ENCODE measurements at places on chromosomes 3 and 15.

GRCh38 chr3:119939077-119939476 is 155.2 kb downstream of the GSK3B start:
- DNase-seq: no peak

- DNase-seq: no peak
These were observed 40.8 kb downstream of the TM4SF18 start for GRCh38 chr3:149292666-149293065.

GRCh38 chr3:62805580-62806277 is 69.5 kb downstream of the CADPS start:
- DNase-seq: peak; percentile 5

DNA sequence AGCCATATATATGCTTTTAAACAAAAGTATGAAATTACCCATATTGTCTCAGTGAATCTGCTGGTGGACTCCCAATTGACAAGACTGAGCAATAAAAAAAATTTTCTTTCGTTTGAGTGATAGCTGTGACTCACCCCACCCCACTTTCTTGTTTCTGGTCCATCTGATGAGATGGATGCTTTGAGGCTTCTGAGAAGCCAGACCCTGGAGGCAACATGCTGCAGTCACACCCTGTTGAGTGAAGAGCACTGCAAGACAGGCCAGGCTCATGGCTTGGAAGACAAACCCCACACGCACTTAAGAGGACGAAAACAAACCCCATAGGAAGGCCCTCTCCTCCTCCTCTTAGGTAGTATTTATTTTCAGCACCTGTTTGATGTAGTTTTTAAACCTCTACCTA is 276.0 kb upstream of the TTC14 start:
- DNase-seq: no peak

DNA sequence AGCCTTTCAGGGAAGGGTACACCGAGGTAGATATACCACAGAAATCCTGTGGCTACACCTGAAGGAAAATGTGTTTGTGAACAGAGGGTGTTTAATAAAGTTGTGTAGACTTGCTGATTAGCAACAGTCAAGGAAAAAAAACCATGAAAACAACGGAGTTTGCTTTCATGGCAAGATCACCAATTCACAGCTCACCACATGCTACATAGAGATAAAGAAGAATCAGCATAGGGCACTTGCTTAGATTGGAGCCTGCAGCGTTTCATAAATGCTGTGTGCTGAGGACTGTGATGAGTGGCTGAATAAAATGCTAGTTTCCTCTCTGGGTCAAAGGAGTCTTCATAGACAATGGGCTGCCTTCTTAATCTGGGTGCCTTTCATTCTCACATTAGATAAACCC is 257.6 kb downstream of the SLC9A9 start:
- no peak for DNase-seq

- DNase-seq: no peak
These were observed 9.8 kb upstream of the TXNRD3 start for GRCh38 chr3:126664591-126665214.

DNA sequence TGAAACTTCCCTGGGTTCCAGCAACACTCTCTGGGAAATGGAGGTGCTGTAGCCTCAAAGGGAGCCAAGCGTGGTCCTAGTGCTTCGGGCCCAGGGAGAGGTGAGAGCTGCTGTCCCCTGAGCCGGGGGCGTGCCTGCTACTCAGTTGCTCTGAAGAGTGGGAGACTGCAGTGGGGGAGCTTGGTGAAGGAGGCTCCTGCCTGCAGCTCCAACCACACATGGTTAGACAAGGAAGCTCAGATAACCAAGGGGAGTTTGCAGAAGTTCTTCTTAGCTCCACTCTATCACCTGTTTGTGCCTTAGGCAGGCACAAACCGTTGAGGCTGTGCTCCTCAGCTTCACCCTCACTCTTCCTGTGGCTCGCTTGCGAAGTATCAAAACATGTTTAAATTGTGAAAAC is 53.6 kb upstream of the TRPM1 start:
- no peak for DNase-seq

DNA sequence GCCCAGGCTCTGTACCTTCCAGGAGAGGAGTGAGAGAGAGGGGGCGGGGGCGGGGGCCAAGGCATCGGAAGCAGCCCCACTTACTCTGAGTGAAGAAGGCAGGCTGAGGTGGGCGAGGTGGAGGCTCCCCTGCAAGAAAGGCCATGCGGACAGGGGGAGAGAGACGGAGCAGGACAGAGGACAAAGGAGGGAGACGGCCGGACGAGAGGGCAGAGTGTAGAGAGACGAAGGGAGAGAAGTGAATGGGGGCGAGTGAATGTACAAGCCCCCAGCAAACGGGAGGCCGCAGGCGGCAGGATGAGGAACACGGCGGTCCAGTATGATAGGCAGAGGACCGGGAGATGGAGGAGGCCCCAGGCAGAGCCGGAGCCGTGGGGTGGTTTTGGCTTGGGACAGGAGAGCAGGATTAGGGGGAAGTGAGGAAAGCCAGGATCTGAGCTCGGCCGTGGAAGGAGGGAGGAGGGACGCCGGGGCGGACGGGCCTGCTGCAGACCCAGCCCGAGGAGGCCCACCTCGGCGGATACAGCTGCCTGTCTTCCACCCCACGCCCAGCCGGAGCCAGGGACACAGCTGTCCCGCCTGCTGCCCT is 38.8 kb downstream of the TNK2 start:
- DNase-seq: no peak

- DNase-seq: no peak
These were observed 43.9 kb downstream of the LIMD1 start for GRCh38 chr3:45638299-45639043.

GRCh38 chr3:31984321-31984720 is 2.8 kb downstream of the ZNF860 start:
- no peak for DNase-seq

- DNase-seq: no peak
These were observed 451.3 kb upstream of the LMCD1 start for GRCh38 chr3:8050283-8050682.

GRCh38 chr3:38089163-38089562 is 47.8 kb downstream of the ACAA1 start:
- DNase-seq: no peak

DNA sequence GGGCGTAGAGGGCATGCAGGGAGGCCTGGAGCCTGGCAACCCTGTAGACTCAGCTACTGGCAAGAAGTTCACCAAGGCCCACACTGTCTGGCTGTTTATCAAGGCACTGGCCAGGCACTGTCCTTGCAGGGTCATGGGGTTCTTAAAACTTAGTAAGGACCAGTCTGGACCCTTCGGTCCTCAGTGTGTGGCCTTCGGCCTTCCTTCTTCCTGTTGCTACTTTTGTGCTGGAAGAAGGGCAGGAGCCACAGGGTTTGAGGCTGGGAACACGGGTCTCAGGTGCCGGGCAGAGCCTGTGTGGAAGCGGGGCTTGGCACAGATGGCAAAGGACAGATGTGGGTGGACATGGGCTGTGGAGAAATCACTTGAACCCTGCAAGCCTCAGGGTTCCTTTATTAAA is 76.6 kb downstream of the SNRK start:
- DNase-seq: no peak

- DNase-seq: no peak
These were observed 32.6 kb downstream of the TLE3 start for GRCh38 chr15:70065006-70065722.

DNA sequence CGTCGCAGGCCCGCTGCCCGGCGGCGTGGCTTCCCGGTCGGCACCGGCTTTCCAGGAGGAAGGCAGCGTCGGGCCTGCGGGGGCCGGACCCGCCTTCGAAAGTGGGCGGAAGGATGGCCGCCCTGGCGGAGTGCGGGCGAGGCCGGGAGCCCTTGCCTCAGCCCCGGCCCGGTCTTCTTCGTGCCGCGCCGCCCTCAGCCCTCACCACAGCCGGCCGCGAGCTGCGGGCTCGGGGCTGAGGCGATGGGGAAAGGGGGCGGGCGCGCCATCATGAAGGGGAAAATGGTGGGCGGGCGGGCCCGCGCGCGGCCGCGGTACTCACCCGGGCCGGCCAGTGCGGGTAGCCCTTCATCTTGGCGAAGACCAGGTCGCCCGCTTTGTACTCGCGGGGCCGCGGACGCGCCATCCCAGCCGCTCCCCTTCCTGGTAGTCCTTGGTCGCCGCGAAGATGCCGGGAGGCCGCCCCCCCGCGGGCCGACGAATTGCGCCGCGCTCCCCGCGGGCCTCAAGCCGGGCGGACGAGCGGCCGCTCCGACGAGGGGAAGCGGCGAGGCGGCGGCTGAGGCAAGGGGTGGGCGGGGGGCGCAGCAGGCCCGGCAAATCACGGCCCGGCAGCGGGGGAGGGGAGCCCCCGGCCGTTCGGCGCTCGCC is 489 bp downstream of the HDGFL3 start:
- no peak for DNase-seq

GRCh38 chr3:170792471-170792870 is 77.5 kb downstream of the RPL22L1 start:
- DNase-seq: no peak

- no peak for DNase-seq
These were observed 110.9 kb upstream of the GALNT15 start for GRCh38 chr3:16063603-16064002.

- no peak for DNase-seq
These were observed 109.7 kb upstream of the GALNT15 start for GRCh38 chr3:16064642-16065414.

DNA sequence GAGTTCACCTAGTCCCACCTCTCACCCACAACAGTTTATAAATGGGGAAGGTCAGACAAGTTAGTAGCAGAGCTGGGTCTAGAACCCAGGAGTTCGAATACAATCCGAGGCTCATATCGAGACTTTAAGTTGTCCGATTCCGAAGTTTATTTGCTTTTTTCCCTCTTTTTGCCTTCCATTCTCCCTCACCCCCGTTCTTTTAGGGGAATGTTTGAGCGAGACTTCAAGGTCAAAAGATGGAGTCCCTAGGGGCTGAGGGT is 7.3 kb downstream of the BCL6 start:
- no peak for DNase-seq

DNA sequence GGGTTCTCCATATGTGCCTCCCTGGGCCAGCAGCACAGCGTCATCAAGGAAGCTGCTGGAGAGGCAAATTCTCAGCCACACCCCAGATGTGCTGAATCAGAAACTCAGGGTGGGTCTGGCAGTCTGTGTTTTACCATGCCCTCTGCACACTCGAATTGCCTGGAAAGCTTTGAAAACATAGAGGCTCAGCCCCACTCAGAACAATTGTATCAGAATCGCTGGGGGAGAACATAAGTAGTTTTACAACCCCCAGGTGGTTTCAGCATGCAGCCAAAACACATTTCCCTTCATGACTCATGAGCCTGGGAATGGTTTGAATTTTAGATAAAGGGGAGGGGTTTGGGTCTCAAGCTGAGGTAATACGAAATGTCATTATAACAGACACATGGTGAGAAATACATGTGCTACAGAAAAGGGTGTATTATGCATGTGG is 9.6 kb downstream of the TGM4 start:
- no peak for DNase-seq

- DNase-seq: no peak
These were observed 39.0 kb downstream of the IL12A start for GRCh38 chr3:160027541-160028195.

GRCh38 chr15:69724333-69724732 is 271.7 kb downstream of the RPLP1 start:
- no peak for DNase-seq

GRCh38 chr15:55999658-56000057 is 6.2 kb upstream of the NEDD4 start:
- DNase-seq: no peak

GRCh38 chr15:83983634-83984458 is 251.7 kb upstream of the GOLGA6L4 start:
- no peak for DNase-seq

- DNase-seq: no peak
These were observed 53.3 kb downstream of the EBLN2 start for GRCh38 chr3:73114711-73115110.

- DNase-seq: no peak
These were observed 11.2 kb downstream of the ZXDC start for GRCh38 chr3:126464494-126464893.

DNA sequence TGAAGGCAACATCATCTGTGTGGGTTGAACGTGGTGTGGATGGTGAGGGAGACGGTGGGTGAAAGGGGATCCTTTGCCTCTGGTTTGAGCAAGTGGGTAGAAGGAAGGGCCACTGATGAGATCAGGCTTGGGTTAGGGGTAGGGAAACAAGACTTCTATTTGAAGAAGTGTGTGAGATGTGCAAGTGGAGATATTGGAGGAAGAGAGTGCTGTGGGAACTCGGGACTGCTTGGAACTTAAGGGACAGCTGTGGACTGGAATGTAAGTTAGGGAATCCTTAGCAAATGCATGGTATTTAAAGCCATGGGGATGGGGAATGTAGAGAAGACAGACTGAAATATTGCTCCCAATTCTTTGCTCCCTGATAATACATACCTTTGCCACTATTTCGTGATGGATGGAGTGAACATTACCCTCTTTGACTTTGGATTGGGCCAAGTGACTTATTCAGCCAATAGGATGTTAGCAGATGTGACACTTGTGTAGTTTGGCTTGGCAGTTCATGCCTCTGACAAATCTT is 30.2 kb upstream of the AMOTL2 start:
- DNase-seq: no peak

DNA sequence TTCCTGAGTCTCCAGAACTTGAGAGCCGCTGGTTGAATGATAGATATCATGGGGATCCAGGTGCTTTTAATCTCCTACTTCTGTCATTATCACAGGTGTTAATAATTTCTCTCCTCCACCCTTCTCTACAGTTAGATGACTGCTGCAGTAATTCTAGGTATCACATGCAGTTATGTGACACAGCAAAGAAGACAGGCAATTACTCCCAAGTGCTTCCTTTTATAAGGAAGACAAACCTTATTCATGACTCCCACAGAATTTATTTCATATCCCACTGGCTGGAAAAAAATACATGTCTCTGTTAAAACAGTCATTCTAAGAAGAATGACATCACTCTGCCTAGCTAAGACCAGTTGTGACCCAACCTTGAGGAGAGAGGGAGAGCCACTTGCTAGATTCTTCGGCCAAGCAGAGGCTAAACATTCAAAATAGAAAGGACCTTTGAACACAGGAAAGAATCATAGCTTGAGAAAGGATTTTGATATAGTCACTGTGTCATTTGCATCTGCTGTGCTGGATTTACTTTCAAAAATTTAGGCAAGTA is 500.6 kb downstream of the SI start:
- no peak for DNase-seq

All from NCI-H748 treated with DMSO at 0.1 percent for 48 hours (cell line).